Aorta (tissue), 5 donors: ENCODE measurements at places on chromosomes 12 and 14. TPM values are rescaled to one million over a fixed set of nuclear protein-coding genes. Genes with fewer than 3 reads are reported as not detected.

SLC17A8 gene
- not detected for total RNA-seq

SLCO1B3 gene
- total RNA-seq = not detected

NRXN3 gene
- 16.6 TPM for total RNA-seq

PMCH gene
- not detected for total RNA-seq

TMEM119 gene
- 21.1 TPM for total RNA-seq

AHNAK2 gene
- 25.5 TPM for total RNA-seq

PRH2 gene
- not detected for total RNA-seq

LHX5 gene
- total RNA-seq = not detected

SERPINA9 gene
- not detected for total RNA-seq

CCDC196 gene
- not detected for total RNA-seq

CFAP54 gene
- total RNA-seq = 2.2 TPM

OR4K1 gene
- not detected for total RNA-seq

GRCh38 chr12:115506822-115507559 is 770.5 kb downstream of the MED13L start:
- H3K27me3 ChIP-seq = no peaks in the 10 kb centered on the region
- no peak overlapping the region for H3K27ac ChIP-seq
- no peaks in the 10 kb centered on the region for H3K36me3 ChIP-seq
- H3K4me3 ChIP-seq = no peak overlapping the region
- H3K4me1 ChIP-seq = no peaks in the 10 kb centered on the region

- no peak overlapping the region for H3K27ac ChIP-seq
- no peaks in the 10 kb centered on the region for H3K4me1 ChIP-seq
- peak; percentile 57 for DNase-seq
These were observed 75.9 kb downstream of the NINJ2 start for GRCh38 chr12:587132-588023.

DNA sequence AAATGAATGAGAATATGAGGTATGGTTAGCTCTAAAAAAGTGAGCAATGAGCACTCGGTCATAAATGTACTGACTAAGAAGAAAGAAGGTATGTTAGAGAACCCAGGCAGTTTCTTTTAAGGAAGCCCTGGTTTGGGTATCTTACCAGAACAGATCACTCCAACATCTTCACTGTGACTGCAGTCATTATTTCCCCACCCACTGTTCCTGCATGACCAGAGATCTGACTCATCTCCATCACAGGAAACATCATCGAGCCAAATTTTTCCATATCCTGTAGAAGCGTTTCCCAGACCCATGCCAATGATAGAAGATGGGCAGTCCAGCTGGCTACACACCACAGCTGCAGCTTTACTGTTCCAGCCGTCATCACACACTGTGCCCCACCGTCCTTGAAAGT is 48.0 kb downstream of the CD163L1 start:
- no peaks in the 10 kb centered on the region for H3K4me1 ChIP-seq
- no peak overlapping the region for H3K27ac ChIP-seq
- peaks cover 2% of the 10 kb centered on the region for H3K27me3 ChIP-seq
- DNase-seq = no peak
- H3K36me3 ChIP-seq = no peaks in the 10 kb centered on the region

- H3K4me1 ChIP-seq = no peaks in the 10 kb centered on the region
- DNase-seq = no peak
- no peak overlapping the region for H3K27ac ChIP-seq
- H3K36me3 ChIP-seq = peaks cover 8% of the 10 kb centered on the region
These were observed 40.3 kb downstream of the KTN1 start for GRCh38 chr14:55620277-55620676.

DNA sequence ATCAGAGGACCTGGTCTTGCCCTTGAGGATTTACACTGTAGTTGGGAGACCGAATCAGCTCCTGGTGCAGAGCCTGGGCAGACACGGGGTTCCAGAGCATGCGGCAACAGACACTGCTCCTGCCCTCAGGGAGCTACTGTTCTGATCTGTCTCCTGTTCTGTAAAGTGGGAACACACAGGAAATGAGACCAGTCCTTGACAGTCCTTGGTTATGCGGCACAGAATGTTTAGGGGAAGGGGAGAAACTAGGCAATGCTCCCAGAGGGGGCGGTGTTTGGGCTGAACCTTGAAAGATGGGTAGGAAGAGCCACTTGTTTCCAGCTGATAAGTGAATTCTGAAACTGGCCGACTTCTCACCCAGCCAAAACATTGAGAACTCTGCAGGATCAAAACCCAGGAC is 132.4 kb downstream of the ZFP36L1 start:
- no peak overlapping the region for H3K27ac ChIP-seq
- no peak for DNase-seq
- H3K4me1 ChIP-seq = peaks cover 3% of the 10 kb centered on the region

DNA sequence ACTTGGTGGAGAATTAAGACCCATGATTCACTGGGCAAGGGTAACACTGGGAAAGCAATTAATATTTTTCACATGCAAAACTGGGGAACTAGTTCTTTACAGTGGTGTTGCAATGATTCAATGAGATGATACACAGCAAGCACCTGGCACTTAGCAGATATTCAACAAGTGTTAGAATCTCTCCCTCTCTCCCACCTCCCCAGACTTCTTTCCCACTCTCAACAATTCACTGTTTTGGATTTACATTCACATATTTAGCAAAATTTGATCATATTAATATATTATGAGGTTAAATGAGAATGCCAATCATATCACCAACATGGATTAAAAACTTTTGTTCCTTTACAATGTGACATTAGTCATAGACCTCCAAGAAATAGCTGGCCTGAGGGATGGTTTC is 223.1 kb upstream of the GRIP1 start:
- H3K4me1 ChIP-seq = no peaks in the 10 kb centered on the region
- H3K36me3 ChIP-seq = no peaks in the 10 kb centered on the region
- DNase-seq = no peak
- H3K27me3 ChIP-seq = no peaks in the 10 kb centered on the region
- no peak overlapping the region for H3K4me3 ChIP-seq

GRCh38 chr14:67892466-67893100 is 73.0 kb downstream of the RAD51B start:
- no peaks in the 10 kb centered on the region for H3K36me3 ChIP-seq
- H3K27ac ChIP-seq = no peak overlapping the region
- no peaks in the 10 kb centered on the region for H3K27me3 ChIP-seq
- no peaks in the 10 kb centered on the region for H3K4me1 ChIP-seq

GRCh38 chr12:132674561-132674960 is 12.6 kb downstream of the POLE start:
- DNase-seq = no peak
- H3K36me3 ChIP-seq = peaks cover 2% of the 10 kb centered on the region
- no peaks in the 10 kb centered on the region for H3K27me3 ChIP-seq
- H3K4me3 ChIP-seq = no peak overlapping the region
- no peak overlapping the region for H3K27ac ChIP-seq

GRCh38 chr12:127383281-127383680 is 883.7 kb upstream of the TMEM132C start:
- no peaks in the 10 kb centered on the region for H3K4me1 ChIP-seq
- no peak for DNase-seq
- H3K27ac ChIP-seq = no peak overlapping the region
- no peaks in the 10 kb centered on the region for H3K27me3 ChIP-seq

GRCh38 chr14:101128478-101129321 is 225.2 kb upstream of the RTL1 start:
- no peaks in the 10 kb centered on the region for H3K4me1 ChIP-seq
- DNase-seq = no peak
- no peak overlapping the region for H3K27ac ChIP-seq
- H3K27me3 ChIP-seq = no peaks in the 10 kb centered on the region
- H3K36me3 ChIP-seq = no peaks in the 10 kb centered on the region

- no peaks in the 10 kb centered on the region for H3K27me3 ChIP-seq
- H3K27ac ChIP-seq = no peak overlapping the region
- no peaks in the 10 kb centered on the region for H3K4me1 ChIP-seq
- H3K4me3 ChIP-seq = no peak overlapping the region
These were observed 639.9 kb downstream of the DIO2 start for GRCh38 chr14:79571366-79571765.

- no peaks in the 10 kb centered on the region for H3K4me1 ChIP-seq
- H3K36me3 ChIP-seq = no peaks in the 10 kb centered on the region
- H3K4me3 ChIP-seq = no peak overlapping the region
- H3K27ac ChIP-seq = no peak overlapping the region
- no peak for DNase-seq
These were observed 2.2 kb upstream of the RPS6KA5 start for GRCh38 chr14:91062600-91062999.

DNA sequence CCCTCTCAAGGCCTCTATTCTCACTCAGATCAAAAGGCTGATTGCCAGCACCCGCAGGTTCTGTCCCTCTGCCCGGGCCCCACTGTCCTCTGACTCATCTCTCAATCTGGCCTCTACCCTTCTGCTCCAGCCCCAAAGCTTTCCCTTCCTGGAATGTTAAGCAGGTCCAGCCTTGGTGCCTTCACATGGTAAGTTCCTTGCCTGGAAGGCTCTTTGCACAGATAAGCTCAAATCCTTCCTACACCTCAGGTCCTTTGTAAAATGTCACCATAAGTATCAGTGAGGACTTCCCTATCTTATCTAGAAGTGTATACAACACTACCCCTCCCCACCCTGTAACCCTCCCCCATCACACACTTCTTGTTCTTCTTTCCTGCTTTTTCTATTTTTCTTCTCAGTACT is 22.2 kb downstream of the LPCAT3 start:
- H3K36me3 ChIP-seq = peaks cover 3% of the 10 kb centered on the region
- no peak overlapping the region for H3K4me3 ChIP-seq
- no peak overlapping the region for H3K27ac ChIP-seq
- H3K27me3 ChIP-seq = no peaks in the 10 kb centered on the region
- H3K4me1 ChIP-seq = no peaks in the 10 kb centered on the region
- DNase-seq = no peak

- no peaks in the 10 kb centered on the region for H3K4me1 ChIP-seq
- no peak overlapping the region for H3K27ac ChIP-seq
- no peak for DNase-seq
- no peaks in the 10 kb centered on the region for H3K36me3 ChIP-seq
- no peak overlapping the region for H3K4me3 ChIP-seq
These were observed 461.0 kb downstream of the FOXG1 start for GRCh38 chr14:29227631-29228030.

DNA sequence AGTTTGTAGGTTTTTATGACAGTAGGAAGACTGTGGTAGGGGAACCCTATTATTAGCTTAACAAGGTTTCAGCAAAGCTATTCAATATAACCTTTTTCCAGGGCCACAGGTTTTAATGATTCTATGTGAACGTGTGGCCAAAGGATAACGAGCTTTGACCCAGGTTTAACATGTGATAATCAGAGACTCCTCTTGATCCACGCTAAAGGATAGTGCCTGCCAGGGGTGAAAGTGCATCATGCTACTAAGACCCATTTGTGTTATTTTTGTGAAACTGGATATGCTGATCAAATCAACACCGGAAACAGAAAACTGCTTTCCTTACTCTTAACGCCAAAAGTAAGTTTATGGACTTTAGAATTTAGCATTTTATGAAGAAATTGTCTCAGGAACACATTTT is 909 bp upstream of the TAOK3 start:
- H3K27me3 ChIP-seq = no peaks in the 10 kb centered on the region
- H3K4me3 ChIP-seq = peak overlapping the region; percentile 66
- H3K4me1 ChIP-seq = no peaks in the 10 kb centered on the region
- H3K27ac ChIP-seq = no peak overlapping the region
- DNase-seq = no peak

GRCh38 chr14:100558966-100559365 is 28.3 kb downstream of the BEGAIN start:
- no peak overlapping the region for H3K27ac ChIP-seq
- no peaks in the 10 kb centered on the region for H3K4me1 ChIP-seq
- no peaks in the 10 kb centered on the region for H3K36me3 ChIP-seq
- no peaks in the 10 kb centered on the region for H3K27me3 ChIP-seq

- H3K4me1 ChIP-seq = no peaks in the 10 kb centered on the region
- H3K27me3 ChIP-seq = no peaks in the 10 kb centered on the region
- peak overlapping the region; percentile 77 for H3K4me3 ChIP-seq
- peak overlapping the region; percentile 76 for H3K27ac ChIP-seq
These were observed 620 bp upstream of the NID2 start for GRCh38 chr14:52069307-52070050.

- no peak overlapping the region for H3K4me3 ChIP-seq
- H3K27ac ChIP-seq = no peak overlapping the region
- no peak for DNase-seq
- H3K27me3 ChIP-seq = no peaks in the 10 kb centered on the region
- no peaks in the 10 kb centered on the region for H3K4me1 ChIP-seq
- no peaks in the 10 kb centered on the region for H3K36me3 ChIP-seq
These were observed 50.5 kb downstream of the KRT80 start for GRCh38 chr12:52141306-52141705.

DNA sequence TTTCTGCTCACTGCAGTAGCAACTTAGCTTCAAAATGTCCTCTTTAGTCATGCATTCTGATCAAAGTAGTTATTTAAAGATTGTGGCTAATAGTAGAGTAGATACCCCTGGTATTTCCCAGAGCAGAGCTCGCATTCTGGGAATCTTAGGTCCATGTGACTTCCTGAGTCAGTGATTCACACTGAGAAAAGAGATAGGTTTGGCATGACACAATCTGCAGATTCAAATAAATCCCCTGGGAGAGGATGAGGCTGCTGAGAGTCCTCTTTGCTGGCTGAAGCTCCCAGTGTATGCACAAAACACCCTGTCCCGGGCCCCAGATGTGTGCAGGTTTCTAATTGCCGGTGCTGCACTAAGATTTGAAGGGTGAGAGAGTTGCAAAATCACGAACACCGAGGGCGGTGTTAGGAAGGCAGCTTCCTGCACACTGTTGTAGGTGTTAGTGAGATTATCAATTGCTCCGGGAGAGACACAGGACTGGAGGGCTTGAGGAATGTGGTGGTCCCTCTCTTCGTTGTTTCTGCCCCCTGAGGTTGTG is 233.2 kb downstream of the NRXN3 start:
- no peak overlapping the region for H3K27ac ChIP-seq
- DNase-seq = no peak
- no peaks in the 10 kb centered on the region for H3K4me1 ChIP-seq
- no peak overlapping the region for H3K4me3 ChIP-seq
- H3K36me3 ChIP-seq = no peaks in the 10 kb centered on the region
- no peaks in the 10 kb centered on the region for H3K27me3 ChIP-seq

- H3K36me3 ChIP-seq = no peaks in the 10 kb centered on the region
- no peak for DNase-seq
- no peaks in the 10 kb centered on the region for H3K4me1 ChIP-seq
- no peaks in the 10 kb centered on the region for H3K27me3 ChIP-seq
- no peak overlapping the region for H3K4me3 ChIP-seq
- H3K27ac ChIP-seq = no peak overlapping the region
These were observed 51.7 kb downstream of the MGST1 start for GRCh38 chr12:16399101-16399500.

DNA sequence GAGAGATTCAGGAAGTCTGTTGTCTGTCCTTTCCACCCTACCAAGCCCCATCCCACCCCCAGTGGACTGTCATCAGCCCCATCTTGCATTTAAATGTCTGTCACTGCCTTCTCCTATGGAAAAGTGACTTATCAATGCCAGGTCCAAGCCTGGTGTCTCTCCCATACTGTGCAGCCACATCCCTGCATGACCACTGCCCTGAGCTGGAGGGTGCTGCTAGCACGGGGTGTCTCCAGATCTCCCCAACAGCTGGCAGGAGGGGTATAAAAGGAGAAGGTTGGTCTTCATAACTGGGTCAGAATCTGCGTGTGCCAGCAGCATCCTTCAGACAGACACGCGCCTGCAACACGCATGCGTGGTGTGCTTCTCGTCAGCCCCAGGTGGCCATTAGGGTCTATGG is 154.4 kb upstream of the HIF1A start:
- H3K4me3 ChIP-seq = no peak overlapping the region
- no peak for DNase-seq
- H3K4me1 ChIP-seq = peaks cover 7% of the 10 kb centered on the region
- no peaks in the 10 kb centered on the region for H3K27me3 ChIP-seq
- no peak overlapping the region for H3K27ac ChIP-seq

GRCh38 chr12:71024827-71025226 is 104.3 kb upstream of the PTPRR start:
- H3K27me3 ChIP-seq = no peaks in the 10 kb centered on the region
- no peak overlapping the region for H3K4me3 ChIP-seq
- no peak for DNase-seq
- no peak overlapping the region for H3K27ac ChIP-seq
- H3K36me3 ChIP-seq = no peaks in the 10 kb centered on the region
- no peaks in the 10 kb centered on the region for H3K4me1 ChIP-seq
